ENCODE measurements at places on chromosomes 13 and 19.

DNA sequence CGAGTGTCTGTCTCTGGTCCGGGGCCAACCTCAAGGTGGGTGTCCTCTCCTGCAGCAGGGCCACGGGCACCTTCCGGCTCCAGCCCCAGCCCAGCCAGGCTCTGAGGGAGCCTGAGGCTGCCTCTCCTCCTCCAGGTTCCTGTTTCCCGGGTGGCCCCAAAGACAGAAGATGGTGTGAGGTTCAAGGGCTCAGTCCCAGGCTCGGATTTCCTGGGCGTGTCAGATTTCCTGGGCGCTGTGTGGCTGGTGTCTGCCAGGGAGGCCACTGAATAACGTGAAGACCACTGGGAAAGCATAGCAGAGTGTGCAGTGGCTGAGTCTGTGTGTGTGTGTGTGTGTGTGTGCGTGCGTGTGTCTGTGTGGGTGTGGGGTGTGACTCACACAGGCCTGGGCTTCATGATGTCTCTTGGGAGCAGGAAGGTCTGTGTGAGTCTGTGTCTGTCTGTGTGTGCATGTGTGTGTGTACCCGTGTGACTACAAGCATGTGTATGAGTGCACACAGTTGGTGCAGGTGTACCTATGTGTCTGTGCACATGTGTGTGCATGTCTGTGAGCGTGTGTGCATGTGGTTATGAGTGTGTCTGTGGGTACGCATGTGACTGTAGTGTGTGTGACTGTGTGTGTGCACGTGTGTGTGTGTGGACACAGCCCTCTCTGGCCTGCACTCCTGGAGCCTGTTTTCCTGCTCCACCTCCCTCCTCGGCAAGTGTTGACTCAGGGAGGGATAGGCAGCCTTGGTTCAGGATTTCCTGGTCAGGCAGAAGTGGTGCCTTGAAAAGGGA lies 28.3 kb downstream of the CEBPA start:
- DNase-seq: peak; percentile 76

GRCh38 chr13:37615276-37615675 lies 16.7 kb upstream of the POSTN start:
- DNase-seq: no peak

DNA sequence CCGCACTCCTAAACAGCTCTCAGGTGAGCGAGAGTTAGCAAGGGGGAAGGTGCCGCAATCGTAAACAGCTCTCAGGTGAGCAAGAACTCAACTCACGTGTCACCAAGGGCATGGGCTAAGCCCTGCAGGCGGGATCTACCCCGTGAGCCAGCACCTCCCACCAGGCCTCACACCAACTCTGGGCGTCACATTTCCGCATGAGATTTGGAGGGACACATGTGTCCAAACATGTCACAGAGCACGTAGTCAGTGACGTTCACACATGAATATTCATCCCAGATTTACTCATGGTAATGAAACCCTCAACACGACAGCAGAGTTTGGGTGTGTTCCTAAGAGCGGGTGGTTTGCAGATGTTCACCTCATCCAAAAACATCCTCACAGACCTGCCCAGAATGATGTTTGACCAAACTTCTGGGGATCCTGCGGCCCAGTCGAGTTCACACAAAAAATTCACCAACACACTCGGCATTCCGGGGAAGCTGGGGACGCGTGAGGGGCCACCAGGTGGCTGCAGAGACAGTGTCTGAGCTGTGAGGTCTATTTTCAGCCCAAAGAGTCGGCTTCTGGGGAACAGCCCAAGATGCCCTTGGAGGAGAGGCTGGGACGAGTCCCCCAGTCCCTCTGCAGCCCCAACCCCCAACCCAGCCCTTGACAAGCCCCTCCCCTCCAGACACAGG lies 19.6 kb downstream of the C2CD4C start:
- peak; percentile 36 for DNase-seq

- no peak for DNase-seq
These were observed 625 bp downstream of the ZFP82 start for GRCh38 chr19:36417752-36418286.

DNA sequence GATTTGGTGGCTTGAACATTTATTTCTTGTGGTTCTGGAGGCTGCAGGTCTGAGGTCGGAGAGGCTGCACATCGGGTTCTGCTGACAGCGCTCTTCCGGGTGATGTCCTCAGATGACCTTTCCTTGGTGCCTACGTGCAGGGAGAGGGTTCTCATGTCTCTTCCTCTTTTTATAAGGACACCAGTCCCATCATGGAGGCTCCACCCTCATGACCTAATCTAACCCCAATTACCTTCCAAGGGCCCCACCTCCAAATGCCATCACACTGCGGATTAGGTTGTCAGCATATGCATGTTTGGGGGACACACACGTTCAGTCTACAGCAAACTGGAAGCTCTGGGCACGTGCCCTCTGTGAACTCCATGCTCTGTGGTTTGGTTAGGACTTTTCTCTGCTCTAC lies 338.6 kb downstream of the FGF9 start:
- no peak for DNase-seq

DNA sequence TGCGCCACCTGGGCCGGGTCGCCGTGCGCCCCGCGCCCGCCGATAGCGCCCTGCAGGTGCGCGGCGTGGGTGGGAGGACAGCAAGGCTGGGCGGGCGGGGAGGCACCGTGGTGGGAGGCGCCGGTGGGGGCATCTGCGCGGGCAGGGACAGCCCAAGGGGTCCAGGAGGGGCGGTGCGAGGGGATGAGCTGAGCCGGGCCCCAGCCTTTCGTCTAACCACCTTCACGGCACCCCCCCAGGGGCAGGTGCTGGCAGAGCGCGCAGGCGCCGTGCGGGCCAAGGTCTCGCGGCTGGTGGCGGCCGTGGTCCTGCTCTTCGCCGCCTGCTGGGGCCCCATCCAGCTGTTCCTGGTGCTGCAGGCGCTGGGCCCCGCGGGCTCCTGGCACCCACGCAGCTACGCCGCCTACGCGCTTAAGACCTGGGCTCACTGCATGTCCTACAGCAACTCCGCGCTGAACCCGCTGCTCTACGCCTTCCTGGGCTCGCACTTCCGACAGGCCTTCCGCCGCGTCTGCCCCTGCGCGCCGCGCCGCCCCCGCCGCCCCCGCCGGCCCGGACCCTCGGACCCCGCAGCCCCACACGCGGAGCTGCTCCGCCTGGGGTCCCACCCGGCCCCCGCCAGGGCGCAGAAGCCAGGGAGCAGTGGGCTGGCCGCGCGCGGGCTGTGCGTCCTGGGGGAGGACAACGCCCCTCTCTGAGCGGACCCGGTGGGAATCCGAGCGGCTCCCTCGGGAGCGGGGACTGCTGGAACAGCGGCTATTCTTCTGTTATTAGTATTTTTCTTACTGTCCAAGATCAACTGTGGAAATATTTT lies 3.1 kb downstream of the KISS1R start:
- DNase-seq: no peak

DNA sequence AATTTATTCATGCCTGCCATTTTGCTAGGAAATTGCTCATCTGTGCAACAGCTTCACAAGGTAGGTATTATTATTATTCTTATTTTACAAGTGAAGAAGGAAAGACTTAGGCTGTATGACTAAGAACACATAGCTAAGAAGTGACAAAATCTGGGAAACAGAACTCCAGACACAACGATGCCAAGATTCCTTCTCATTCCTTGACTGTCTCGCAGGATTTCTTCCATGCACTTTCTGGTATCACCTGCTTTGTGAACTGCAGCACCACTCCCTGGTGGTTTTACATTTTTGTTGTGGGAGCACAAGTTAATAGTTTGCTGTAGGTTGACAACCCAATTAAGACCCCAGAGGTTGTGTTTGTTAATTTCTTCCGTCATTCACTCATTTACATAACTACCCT lies 188.5 kb downstream of the LACC1 start:
- DNase-seq: no peak

GRCh38 chr13:36450534-36450933 lies 18.2 kb downstream of the CCNA1 start:
- no peak for DNase-seq

DNA sequence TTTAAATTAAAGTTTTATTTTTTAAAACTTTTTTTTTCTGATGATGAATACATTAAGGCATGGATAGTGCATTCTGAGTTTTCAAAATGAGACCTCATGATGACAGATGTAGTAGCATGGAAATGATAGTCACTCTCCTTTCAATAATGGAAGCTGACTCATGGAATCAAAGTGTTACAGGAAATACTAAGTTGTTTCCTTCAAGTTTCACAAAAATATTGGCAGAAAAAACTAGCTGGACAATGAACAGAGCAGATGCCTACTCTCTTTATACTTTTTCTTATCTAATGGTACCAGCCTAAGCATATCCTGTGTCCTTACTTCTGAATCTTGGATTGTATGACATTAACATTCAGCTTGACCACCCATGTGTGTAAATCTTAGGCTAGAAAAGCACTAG lies 1337.3 kb downstream of the PCDH9 start:
- DNase-seq: no peak

GRCh38 chr19:38209671-38210457 lies 14.2 kb downstream of the DPF1 start:
- peak; percentile 70 for DNase-seq

DNA sequence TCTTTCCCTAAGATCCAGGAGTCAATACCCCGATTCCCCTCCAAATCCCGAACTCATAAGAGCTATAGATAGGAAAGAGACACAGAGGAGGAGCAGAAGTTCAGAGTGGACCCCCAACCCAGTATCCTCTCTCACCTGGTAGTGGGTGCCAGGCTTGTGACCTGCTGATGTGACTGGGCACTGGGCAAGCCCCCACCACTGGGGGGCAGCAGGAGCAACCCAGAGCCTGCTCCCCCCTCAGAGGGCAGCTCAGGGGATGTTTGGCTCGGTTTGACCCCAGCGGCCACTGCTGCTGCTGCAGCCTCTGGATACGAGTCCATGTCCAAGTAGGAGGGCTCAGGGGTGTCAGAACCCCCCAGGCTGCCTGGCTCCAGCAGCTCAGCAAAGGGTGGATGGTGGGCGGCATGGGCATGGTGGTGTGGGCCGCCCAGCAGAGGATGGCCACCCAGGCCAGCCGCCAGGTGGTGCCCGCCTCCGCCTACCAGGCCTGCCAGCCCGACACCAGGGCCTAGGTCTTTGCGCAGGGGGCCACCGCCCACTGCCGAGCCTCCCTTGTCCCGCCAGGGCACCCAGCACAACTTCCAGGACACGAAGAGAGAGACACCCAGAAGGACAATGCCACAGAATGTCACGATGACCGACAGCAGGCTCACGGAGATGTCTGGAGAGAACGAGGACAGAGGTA lies 7.4 kb downstream of the SYT3 start:
- DNase-seq: no peak

GRCh38 chr19:7492142-7492541 lies 3.3 kb upstream of the PEX11G start:
- no peak for DNase-seq

DNA sequence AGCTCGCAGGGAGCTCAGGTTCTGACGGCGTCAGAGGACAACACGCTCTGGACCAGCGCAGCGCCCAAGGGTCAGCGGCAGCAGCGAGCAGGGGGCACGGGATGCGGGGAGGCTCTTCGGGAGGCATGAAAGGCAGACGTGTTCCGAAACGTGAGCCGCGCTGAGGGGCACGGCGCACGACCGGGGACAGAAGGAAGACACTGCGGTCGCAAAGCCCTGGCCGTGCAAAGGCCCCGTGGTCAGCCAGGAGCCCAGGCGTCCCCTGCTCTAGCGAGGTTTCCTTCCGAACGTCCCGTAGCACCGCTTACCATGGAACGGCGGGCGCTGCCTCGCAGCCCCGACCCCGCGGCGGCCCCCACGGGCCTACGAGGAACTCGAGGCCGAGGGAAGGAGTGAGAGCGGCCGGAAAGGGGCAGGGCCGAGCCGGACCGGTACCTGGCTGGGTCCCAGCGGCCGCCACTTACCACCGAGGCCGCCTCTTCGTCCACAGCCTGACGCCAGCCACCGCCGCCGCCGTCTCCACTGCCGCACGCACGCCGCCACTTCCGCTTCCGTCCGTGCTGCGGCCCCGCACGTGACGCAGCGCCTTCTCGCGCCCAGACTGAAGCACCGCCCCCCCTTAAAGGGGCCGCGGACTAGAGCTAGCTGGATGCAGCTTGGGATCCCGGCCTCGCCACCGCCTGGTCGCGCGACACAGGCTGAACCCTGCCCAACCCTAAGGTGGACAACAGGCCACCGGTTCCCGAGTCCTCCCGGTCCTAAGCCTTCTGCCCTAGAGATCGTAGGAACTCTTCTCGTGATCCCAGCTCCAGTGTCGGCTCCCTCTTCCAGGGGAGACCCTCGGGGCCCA lies 9.4 kb downstream of the ABHD17A start:
- peak; percentile 97 for DNase-seq

- DNase-seq: no peak
These were observed 24.6 kb downstream of the LMO7 start for GRCh38 chr13:75660694-75661093.

DNA sequence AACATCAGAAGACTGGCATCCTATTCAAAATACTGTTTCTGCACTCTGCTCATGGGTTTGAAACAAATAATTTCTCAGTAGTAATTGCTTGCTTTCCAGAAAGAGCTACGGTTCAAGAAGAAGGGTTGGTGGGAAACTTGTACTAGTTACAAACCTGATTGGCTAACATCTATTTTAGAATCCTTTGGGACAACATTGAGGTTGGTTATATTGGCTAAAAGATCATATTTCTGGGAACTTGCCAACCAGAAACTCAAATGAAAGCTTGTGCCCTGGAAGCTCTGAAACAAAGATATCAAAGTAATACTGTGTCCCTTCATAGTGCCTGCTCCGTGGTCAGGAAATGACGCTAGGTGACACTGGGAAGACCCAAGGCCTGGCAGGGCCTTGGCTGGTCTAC lies 141.7 kb downstream of the LACC1 start:
- DNase-seq: no peak

- DNase-seq: no peak
These were observed 912 bp downstream of the SSC5D start for GRCh38 chr19:55488986-55489710.

DNA sequence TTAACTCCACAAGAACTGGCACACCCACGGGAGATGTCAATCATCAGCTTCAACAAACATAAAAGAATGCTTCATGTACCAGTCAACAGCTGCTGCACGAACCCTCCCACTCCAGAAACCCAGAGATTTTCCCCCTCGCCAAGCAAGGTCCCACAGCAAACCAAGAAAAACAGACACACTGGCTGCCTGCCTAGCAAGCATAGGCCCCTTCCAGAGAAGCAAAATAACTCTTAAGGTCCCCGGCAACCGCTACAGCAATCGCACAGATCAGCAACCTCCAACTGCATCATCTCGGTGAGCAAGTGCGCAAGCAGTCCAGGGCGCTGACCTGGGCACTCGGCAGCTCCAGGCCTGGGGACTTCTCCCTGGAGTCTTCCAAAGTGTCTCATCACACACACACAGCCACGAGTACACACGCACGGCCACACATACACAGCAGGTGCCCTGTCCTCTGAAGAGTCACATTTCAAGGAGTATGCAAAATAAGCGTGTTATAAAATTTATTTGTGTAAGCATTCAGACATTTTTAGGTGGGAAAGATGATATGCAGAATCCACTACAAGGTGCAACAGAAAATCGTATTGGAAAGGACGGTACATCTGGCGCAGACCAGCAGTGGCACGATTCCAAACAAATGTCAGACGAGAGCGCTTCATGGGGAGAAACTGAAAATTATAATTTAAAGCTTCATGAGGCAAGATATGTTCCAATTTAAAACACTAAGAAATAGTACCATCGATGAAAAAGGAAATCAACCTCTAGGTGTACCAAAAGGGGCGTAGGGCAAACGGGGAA lies 125.0 kb downstream of the STK24 start:
- no peak for DNase-seq

- DNase-seq: no peak
These were observed 50.2 kb upstream of the PDCD5 start for GRCh38 chr19:32530773-32531172.

GRCh38 chr13:94827566-94827965 lies 115.2 kb upstream of the SOX21 start:
- DNase-seq: no peak

- no peak for DNase-seq
These were observed 21.8 kb downstream of the MTRF1 start for GRCh38 chr13:41241626-41242025.

- DNase-seq: no peak
These were observed 220.1 kb downstream of the FOXO1 start for GRCh38 chr13:40446365-40446764.
